ENCODE measurements at places on chromosomes 11 and 22.

- no peak for DNase-seq
Measured at GRCh38 chr22:36865346-36865745, 4.5 kb downstream of the NCF4 start.

GRCh38 chr11:62487738-62488551 is 58.7 kb downstream of the AHNAK start:
- no peak for DNase-seq

GRCh38 chr11:14334893-14335292 is 24.1 kb downstream of the RRAS2 start:
- no peak for DNase-seq

DNA sequence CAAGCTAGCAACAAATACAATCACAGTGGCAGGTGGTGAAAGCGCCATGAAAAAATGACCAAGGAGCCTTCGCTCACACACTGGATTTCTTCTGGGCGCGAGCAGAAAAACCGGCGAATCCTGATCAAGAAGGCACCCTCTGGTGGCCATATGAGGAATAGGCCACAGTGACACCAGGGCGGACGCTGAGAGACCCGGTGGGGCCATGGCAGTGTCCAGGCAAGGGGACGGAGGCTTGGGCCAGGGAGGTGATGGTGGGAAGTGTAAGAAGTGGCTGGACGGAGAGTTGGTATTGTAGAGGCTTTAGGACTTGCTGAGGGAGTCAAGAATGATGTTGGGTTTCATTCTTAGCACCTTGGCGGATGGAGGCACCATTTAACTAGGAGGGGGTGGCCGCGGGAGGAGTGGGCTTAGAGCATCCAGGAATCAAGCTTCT is 16.9 kb upstream of the RAC2 start:
- peak; percentile 33 for DNase-seq

GRCh38 chr11:125955856-125956255 is 10.0 kb downstream of the VSIG10L2 start:
- DNase-seq: no peak

DNA sequence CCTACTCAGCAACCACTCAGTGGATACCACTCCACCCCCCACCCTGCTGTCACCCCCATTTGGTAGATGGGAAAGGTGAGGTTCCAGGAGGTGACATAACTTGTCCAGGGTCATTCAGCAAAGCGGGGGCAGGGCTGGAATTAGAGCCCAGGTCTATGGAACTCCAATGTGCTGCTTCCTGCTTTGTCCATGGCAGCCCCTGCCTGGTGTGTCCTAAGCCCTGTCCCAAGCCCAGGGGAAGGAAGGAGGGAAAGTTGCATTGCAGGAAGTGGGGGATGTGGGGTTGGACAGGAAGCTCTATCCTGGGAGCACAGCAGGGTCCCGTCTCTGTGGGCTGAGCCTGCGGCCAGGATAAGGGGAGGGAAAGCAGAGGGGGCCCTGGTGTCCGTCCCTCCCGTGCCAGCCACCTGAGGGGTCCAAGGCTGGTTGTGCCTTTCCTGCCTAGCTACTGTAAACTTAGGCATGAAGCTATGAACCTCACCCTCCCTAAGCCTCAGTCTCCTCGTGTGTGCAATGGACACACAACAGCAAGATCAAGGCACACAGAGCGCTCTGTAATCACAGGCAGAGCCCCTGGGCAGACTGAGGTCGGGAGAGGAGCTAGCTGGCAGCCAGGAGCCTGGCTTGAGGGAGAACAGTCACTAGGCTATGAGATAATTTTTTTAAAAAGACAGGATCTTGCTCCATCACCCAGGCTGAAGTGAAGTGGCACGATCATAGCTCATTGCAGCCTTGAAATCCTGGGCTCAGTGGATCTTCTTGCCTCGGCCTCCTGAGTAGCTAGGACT is 12.9 kb downstream of the GAL3ST1 start:
- no peak for DNase-seq

GRCh38 chr22:28984482-28985158 is 77.0 kb downstream of the C22orf31 start:
- DNase-seq: no peak

- no peak for DNase-seq
Measured at GRCh38 chr11:126479178-126479930, 123.9 kb downstream of the ST3GAL4 start.

- DNase-seq: no peak
Measured at GRCh38 chr22:46848197-46848596, 85.7 kb downstream of the TBC1D22A start.

DNA sequence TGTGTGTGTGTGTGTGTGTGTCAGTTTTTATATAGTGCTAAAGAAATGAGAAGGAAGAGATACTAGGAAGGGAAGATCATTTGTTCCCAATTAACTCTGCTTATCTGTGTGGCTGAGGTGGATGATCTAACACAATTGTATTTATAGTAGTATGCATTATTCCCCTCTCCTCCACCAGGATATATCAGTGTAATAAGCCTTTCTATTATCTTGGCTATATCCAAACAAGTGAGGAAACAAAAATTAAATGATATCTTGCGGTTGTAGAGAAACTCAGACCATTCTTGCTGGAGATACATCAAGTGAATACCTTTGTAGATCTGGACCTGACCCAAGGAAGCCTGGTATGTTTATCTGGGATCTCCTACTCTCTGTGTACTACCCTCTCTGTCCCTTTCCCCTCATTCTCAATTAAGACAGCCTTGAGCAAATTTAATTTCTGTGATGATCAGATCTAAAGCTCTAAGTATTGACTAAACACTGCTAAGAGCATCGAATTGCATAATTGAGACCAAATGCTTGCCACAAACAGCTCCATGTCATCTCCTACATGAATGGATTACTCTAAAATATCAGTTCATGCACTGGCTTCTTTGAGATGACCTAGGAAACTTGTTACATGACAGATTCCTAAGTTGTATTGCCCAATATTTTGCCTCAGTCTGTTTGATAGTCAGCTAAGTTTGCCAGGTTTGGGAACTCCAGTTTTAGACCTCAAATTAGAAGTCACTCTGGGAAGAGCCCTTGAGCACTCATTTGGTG is 185.3 kb upstream of the CTSC start:
- no peak for DNase-seq
